NCI-H1417 treated with DMSO at 0.1 percent for 48 hours (cell line): ENCODE measurements at places on chromosomes 3 and 15.

DNA sequence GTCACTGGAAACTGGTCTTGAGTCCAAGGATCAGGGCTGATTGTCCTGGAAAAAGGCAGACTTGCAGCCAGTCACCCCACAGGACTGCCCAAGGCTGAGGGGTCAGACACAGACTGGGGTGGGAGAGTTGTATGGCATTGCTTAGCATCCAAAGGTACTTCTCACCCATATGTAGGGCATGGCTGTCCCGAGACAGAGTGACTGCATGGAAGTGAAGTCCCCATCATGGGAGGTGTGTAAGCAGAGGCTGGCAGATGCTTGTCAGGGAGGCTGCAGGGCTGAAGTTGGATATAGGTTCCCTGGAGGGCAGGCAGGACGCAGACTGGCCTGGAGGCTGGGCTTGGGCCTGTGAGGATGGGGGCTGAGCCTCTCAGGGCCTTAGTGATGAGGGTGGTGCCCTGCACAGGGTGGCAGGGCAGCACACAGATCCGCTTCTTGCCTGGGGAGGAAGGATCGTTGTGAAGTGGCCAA lies 31.1 kb downstream of the PSTPIP1 start:
- no peak for DNase-seq

- no peak for DNase-seq
Measured at GRCh38 chr3:170635385-170635735, 49.5 kb upstream of the SLC7A14 start.

DNA sequence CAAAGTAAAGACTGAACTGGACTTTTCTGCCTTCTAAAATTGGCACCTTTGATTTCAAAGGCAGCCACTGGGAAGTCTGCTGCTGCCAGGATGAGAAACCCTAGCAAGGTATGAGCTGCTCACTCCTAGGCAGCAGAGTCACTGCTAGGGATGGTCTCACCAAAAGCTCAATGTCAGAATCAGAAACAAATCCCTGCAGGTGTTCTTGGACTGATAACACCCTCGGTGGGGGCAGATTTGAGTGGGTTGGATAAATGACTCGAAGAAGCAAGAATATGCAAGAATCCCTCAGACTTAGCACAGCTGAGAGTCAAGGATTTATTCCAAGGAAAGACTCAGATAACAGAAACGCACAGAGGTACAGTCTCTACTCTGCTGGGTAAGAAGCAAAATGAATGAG lies 90.4 kb downstream of the PRICKLE2 start:
- DNase-seq, result no peak

DNA sequence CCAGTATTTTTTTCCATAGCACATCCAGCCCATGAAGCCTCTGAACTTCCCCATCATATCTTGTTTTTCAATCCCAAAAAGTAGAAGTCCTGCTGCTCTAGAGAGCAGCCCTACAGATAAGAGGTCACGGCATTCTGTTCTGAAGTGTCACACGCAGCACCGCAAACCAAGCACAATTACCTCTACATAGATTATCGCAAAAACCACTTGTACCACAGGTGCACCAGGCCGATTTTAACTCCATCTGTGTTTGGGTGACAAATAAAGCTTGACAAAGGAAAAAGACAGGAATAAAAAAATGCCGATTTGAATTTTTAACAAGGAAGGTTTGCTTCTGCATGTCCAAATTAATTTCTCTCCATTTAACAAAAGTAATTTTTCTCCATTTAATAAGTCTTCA lies 113.7 kb downstream of the MYO5A start:
- DNase-seq, result no peak

- DNase-seq, result no peak
Measured at GRCh38 chr15:66756295-66756694, 54.3 kb downstream of the SMAD6 start.

- DNase-seq, result no peak
Measured at GRCh38 chr3:58210761-58211460, at the start of gene DNASE1L3. Gene DNASE1L3 (minus strand): TSS chr3:58210972. CDS start chr3:58210906, 66 bp downstream.

DNA sequence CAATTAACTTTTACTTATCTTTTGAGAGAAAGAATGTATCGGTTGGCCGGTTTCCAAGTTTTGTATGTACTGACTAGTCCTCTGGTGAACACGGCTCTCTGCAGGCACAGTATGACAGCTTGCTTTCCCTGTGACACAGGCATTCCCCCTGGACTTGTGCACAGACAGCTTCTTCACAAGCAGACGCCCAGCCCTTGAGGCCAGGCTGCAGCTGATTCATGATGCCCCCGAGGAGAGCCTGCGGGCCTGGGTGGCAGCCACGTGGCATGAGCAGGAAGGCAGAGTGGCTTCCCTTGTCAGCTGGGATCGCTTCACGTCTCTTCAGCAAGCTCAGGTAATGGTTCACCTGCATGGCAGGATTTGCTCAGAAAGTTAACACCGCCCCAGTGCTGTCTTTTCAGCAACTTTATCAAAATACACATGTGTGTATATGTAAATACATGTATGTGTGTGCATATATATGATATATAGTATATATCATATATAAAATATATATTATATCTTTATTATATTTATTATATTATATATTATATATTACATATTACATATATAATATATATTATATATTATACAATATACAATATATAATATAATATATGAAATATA lies 25.5 kb downstream of the FAN1 start:
- DNase-seq, result peak; percentile 48

- DNase-seq, result no peak
Measured at GRCh38 chr3:66138336-66139313, 82.2 kb upstream of the SLC25A26 start.

DNA sequence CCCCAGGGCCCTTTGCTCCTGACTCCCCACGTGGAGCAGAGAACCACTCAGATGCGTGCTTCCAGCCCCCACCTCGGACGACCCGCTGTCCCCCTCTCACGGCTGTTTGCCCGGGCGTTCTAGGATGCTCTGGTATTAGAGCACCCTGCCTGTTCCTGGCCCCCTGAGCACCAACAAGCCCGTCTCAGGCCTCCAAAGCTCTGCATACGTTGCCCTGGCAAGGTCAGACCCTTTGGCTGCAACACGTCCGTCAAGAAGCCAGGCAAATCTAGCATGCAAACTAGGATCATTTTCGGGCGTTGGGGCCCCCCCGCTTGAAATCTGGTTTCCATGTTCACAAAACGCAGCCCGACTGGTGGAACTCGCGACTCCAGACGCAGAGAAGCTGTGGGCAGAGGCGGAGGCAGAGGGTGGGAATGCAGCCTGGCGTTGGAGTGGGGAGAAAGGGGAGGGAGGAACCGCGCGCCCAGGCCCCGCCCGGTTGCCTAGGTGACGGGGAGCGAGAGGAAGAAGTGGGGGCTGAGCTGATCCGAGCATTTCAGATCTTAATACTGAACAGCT lies 86.2 kb upstream of the PIAS1 start:
- DNase-seq, result peak; percentile 69

GRCh38 chr3:135706758-135707375 lies 258.7 kb upstream of the PPP2R3A start:
- no peak for DNase-seq

- DNase-seq, result peak; percentile 36
Measured at GRCh38 chr3:193016437-193016901, 98.8 kb upstream of the MB21D2 start.

DNA sequence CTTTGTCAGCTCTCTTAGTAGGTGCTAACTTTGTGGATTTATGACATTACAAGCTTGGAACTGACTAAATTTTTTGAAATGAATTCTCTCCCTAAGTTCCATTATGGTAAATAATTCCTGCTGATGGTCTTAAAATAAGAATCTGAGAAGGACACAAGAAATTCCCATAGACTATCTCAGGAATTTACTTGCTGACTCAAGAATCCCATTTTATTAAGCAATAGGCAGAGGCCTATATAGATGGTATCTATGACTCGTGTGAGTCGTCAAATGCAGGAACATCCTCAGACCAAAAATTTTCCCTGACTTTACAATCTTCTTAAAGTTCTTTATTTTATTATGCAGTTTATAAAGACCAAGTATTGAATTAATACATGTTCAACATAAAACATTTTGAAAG lies 30.7 kb upstream of the CBLB start:
- no peak for DNase-seq

DNA sequence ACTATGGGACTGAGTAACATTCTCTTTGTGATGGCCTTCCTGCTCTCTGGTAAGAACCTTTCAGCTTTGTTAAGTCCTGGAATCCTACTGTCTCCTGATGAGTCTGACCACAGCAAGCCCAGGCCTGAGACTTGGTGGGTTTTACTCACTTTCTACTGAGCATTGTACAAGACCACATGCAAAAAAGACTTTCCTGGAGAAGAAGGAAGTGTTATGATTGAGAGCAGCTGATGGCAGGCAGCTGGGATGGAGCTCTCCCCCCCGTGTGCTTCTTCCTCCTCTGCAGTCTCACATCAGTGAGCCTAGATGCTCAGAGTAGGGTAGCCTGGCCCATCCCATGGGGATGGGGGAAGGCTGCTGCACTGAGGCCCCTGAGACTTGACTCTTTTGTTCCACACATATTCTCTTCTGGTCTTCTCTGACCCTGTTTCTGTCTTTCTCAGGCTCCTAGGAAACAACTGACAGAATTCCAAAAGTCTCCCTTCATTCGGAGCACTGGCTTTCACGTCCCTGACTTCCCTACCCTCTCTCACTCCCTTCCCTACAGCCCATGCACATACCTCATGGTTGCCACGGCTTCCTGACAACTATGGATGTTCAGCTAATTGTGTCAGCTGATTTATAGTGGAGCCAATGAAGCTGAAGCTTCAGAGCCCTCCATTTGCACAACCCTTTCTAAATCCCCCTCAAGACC lies 36.6 kb downstream of the CD86 start:
- no peak for DNase-seq

DNA sequence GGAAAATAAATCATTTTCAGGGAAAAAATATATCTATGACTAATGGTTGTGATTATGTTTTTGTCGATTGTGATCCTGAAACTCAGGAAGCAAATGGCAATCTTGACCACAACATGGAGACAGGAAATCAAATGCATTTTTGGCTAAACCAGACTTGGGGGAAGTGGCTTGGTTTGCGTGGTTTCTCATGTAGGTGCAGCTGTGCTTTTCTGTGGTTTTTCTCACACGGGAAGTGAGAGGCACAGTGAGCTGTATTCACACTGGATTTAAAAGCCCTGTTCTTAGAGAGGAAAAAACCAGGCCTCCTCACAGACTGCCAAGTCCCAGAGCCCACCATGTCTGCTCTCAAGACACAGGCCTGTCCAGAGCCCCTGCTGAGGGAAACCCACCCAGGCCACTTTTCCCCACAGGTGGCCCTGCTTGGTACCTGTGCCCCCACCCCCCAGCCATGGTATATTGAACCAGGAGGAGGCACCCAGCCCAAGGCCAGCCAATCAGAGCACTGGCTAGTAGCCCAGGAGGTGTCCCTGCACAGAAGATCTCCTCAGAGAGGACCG lies 46.1 kb downstream of the BTD start:
- DNase-seq, result no peak
